ENCODE measurements at places on chromosomes 1 and 21. TPM values are rescaled to one million over a fixed set of nuclear protein-coding genes. Genes with fewer than 3 reads are reported as not detected.
A peak's percentile ranks its signal among the peaks of the same experiment; 100 is the strongest.

GRCh38 chr1:28516518-28516956, 10.7 kb downstream of the RCC1 start:
- no peak for DNase-seq

DNA sequence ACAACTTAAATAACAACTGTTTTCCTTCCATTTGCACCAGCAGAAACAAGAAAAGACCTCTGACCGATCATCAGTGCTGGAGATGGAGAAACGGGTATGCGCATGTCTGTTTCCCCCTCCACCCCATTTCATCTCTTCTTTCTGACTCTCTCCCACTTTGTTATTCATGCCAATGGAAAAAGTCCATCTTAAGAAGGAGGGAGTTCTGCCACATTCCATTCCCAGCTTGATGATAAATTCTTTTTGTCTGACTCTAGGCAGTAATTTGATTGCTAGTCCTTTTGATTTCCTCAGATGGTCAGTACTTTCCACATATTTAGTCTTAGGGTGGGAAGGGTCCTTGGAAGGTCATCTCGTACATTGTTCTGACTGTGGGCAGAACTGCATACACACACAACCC, 142.5 kb downstream of the SYT2 start:
- no peak for DNase-seq

DNA sequence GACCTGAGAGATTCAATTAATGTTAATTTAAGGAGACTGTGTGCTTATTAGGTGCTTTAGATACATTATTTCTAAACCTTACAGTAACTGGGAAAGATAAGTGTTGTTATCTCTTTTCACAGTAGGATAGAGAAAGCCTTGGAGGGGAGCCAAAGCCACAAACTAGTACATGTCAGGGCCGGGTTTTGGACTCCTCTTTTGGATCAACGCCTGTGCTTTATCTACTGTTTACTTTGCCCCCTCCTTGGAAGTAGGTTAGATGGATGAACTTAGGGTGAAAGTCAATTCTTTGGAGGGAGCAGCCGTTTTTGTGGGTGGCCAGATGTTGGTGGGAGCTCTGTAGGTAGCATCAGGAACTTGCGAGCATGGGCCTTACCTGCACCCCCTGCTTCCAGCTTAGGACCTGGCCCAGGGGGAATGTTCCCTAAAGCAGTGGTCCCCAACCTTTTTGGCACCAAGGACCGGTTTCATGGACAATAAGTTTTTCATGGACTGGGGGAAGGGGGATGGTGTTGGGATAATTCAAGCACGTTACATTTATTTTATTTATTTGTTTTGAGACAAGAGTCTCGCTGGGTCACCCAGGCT, 1.7 kb downstream of the HHAT start:
- DNase-seq, result no peak

- DNase-seq, result no peak
Observed at GRCh38 chr1:61138921-61139774, 56.8 kb downstream of the NFIA start.

DNA sequence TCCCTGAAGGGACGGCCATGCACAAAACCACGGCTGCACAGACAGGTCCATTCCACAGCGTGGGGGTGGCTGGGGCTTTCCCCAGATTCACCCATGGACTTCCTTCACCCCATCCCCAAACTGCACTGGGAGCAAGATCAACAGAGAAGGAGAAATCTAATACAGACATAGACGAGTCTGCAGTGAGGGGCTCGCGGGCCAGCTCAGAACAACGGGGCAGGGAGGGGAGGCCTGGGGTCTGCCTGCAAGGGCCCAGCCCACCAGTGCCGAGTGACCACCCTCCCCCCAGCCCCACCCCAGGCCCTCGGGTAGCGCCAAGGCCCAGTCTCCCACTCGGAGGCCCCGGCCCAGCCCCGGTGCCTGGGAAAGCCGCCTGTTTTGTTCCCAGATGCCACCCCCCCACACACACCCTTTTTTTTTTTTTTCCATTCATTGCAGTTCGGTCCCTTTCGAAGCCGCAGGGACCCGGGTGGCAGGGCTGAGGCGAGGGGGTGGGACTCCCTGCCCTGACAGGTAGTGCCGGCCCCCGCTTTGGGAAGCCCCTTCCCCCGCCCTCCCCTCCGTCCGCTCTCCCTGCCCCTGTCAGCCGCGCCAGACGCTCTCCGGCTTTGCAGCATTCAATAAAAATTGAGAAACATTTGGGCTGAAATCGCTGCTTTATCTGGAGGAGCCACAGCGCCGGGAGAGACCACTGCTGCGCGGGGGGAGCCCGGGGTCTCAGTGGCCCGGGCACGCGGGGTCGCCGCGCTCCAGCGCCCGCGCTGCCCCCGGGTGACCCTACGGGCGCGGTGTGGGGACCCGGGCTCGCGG, 543 bp upstream of the EPHB2 start:
- peak; percentile 74 for DNase-seq

KLF17 gene
- 0.58 TPM for total RNA-seq

CYP4A22 gene
- not detected for total RNA-seq

All from uterus (tissue), 4 donors.